ENCODE measurements at places on chromosomes 6 and 20.

DNA sequence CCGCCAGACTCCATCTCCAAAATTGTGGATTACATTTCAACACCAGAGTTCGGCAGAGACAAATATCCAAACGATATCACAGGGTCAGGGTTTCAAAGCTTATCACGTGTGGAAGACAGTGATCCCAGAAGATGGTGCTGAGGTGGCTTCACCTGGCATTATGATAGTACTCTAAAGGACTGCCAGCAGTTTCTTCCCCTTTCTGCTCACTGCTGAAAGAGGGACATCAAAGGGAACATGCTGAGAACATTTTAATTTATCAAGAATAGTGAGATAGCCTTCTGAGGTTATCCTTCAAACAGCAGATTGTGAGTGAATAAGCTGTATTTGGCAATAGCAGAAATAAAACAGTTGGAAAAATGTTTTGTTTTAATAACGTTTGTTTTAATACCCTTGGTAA lies 79.7 kb downstream of the FIG4 start:
- DNase-seq, result no peak

DNA sequence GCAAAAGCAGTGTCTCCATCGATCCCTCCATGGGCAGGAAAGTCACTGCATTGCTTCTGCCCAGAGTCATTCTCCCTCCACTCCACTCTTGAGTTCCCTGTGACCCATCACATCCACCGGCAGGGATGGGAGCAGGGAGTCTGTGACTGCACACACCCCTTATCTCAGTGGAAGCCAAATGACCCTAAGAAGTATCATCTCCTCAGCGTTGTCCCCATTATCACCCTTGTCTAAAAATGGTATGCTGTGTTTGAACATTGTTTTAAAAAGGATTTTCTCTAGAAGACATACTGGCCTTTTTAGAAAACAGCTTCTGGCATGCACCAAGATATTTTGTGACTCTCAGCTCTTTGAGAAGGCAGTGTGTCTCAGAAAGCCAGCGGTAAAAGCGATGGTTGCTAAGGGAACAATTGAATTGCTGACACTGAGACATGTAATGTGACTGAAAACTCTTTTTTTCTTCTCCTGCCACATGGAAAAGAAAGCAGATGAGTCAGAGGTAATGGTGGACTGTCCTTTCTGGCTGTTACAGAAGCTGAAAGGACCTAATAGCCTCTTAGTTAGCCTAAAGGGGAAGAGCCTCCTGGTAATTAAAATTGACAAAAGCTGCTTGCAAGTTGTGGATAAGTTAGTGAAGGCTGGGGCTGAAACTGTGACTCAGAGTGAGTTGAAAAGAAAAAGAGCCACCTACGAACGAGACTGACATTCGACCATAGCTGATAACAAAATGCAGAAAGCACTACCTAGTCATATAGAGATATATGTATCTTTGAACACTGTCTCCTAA lies 120.5 kb downstream of the MAP3K7 start:
- no peak for DNase-seq

GRCh38 chr20:59004763-59005522 lies 2.1 kb downstream of the CTSZ start:
- DNase-seq, result peak; percentile 54

DNA sequence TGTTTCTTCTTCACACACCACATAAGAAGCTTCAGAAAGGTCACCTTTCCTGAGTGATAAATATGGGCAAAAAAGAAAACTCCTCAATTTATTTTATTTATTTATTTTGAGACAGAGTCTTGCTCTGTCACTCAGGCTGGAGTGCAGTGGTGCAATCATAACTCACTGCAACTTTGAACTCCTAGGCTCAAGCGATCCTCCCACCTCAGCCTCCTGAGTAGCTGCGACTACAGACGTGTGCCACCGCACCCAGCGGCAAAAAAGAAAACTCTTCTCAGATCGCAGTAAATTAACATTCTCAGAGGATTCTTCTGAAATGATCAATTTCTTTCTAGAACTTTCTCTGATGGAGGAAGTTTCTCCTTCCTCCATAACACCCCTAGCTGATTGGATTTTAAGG lies 111.2 kb downstream of the TRERF1 start:
- no peak for DNase-seq

DNA sequence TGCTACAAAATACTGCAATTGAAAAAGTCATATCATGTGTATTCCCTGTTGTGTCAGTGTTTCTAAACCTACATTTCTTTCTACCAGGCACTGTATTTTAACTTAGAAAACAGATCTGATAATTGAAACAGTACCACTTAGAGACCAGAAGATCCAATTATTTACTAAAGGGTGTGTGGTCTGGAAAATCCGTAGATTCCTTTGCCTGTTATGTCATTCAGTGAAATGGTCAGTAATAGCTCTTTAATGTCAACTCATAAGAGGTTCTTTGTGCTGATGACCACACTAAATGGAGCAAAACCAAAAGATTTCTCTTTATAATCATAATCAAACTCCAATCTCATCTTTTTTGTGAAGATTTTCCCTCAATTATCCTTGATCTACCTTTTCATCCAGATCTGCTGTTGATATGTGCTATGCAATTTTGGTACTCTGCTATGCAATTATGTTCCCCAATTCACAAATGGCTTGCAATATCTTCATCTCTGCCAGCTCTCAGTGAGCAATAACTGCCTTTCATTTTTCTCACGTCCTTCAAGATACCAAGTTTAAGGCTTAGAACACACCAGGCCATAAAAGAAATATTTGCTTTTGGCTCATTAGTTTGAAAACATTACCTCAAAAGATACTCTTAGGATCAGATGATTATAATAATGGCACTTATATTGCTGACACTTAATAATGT lies 165.5 kb downstream of the MOXD1 start:
- no peak for DNase-seq

DNA sequence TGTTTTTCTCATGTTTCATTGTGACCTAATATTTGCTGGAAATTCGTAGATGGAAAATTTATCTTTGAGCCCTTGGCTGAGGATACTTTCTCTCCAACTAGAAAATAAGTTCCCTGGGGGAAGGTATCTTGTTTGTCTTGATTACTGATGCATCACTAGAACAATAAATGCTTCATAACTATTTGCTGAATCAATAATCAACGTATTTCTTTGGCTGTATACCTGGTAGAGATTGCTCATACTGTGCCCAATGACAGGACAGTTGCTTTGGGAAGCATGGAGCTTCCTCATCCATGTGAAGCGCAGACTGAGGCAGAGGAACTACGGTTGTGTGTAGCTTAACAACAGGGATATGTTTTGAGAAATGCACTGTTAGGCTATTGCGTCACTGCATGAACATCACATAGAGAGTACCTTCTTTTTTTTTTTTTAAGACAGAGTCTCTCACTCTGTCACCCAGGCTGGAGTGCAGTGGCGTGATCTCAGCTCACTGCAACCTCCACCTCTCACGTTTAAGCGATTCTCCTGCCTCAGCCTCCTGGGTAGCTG lies 34.2 kb upstream of the RPN2 start:
- no peak for DNase-seq

GRCh38 chr6:126042001-126042419 lies 55.7 kb downstream of the TRMT11 start:
- no peak for DNase-seq

- DNase-seq, result no peak
Observed at GRCh38 chr20:36377348-36378326, 71.5 kb downstream of the DLGAP4 start.

GRCh38 chr6:127976796-127977195 lies 75.9 kb upstream of the THEMIS start:
- DNase-seq, result no peak

Data from activated T-cell treated with anti-CD3 and anti-CD28 coated beads, Interleukin-2, amount 50 U/mL, for 48 hours (primary cell).